ENCODE measurements at places on chromosomes 7 and 10.

DNA sequence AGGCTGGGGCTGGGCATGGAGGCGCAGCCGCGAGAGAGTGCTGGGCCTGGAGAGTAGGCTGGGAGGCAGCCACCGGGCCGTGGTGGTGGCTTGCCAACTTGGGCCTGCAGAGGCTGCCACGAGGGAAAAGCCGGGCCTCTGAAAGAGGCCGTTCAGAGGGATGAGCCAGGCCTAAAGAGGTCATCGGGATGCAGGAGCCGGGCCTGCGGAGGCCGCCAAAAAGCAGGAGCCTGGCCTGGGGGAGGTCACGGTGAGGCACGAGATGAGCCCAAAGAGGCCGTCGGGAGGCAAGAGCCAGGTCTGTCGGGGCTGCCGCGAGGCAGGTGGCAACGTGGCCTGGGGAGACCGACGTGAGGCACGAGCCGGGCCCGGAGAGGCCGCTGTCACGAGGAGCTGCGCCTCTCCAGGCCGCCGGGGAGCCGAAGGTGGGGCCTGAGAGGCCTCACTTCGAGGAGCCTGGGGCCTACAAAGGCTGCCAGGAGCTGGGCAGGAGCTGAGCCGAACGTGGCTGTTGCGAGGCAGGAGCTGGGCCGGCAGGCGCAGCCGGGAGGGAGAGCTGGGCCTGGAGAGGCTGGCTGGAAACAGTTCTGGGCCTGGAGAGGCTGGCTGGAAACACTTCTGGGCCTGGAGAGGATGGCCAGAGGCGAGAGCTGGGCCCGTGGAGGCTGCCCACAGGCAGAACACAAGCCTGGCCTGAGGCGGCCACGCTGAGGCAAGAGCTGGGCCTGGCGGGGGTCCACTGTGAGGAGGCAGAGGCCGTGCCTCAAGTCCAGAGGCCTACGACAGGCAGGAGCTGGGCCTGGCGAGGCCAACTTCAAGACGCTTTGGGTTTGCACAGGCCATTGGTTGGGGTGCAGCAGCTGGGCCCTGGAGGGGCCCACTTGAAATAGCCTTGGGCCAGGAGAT is 24.6 kb downstream of the MDH2 start:
- DNase-seq, result no peak

DNA sequence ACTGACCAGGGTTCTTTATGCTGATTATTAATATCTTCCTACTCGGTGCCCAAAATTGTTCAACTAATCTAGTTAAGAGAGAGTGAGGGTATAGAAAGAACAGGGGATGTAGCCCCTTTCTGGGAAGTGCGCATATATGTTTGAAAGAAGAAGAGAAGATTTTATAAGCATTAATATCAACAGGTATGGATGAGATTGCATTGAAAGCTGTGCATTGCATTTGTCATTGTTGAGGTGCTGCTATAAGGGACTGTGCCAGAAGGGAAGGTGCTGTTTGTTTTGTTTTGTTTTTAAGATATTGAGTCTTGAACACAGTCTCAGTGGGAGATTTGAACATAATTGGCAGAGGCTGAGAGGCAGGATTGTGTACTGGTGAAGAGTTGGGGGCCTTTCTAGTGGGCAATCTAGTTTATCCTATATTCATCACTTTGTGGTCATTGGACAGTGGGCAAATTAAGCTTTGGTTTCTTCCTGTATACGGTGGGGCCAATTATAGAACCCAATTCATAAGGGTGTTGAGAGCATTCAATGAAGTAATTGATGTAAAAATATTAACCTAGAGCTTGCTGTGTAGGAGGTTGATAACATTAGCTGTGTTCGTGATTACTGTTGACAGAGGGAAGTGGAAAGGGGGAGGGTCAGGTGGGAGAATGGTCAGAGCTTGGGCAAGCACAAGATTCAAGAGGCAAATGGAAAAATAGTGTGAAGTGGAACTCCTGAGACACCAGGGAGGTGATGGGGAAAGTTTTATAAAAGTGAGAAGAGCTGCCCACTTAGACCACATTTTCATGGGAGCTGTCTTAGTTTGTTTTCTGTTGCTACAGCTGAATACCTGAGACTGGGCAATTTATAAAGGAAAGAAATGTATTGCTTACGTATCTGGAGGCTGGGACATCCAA is 19.9 kb upstream of the PCGF5 start:
- no peak for DNase-seq

- DNase-seq, result no peak
These were observed 15.9 kb upstream of the FAS start for GRCh38 chr10:88974446-88975376.

DNA sequence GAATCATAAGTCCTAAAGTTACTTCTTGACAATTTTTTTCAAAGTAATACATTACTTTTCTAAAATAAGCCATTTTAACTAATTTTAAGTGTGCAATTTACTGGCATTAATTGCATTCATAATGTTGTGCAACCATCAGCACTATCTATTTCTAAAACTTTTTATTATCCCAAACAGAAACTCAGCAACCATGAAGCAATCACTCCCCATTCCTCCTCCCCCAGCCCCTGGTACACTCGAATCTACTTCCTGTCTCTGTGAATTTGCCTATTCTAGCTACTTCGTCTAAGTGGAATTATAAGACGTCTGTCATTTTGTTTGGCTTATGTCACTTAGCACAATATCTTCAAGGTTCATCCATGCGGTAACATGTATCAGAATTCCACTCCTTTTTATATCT is 84.9 kb downstream of the MKX start:
- no peak for DNase-seq

GRCh38 chr10:129914960-129915359 is 49.1 kb downstream of the EBF3 start:
- no peak for DNase-seq

- DNase-seq, result no peak
These were observed 494.3 kb downstream of the GALNT17 start for GRCh38 chr7:71626206-71626605.

- no peak for DNase-seq
These were observed 35.4 kb downstream of the MALSU1 start for GRCh38 chr7:23334482-23335056.

Measured in CD4-positive, alpha-beta T cell treated with Interleukin-6 for 4 hours (primary cell).